Astrocyte of the cerebellum (primary cell): ENCODE measurements at places on chromosomes 11 and 22.

DNA sequence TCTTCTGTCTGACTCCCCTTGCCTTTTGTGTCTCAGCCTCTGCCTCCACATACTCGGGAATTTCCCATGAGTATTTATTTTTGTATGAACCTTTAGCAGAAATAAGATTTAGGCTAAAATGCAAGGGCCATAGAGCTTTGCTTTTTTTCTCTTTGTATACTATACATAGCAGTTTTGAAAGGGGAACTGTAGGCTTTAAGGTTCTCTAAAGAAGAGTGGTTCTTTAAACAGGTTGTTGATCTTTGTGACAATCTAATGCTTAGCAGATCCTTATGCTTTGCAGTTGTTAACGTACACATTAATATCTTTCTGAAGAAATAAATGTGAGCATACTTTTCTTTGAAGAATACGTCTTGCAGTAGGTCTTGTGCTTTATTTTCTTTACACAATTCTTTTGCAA, 35.0 kb downstream of the TBCEL start:
- DNase-seq = no peak

GRCh38 chr11:107722662-107723061, 10.8 kb upstream of the SLN start:
- DNase-seq = no peak

DNA sequence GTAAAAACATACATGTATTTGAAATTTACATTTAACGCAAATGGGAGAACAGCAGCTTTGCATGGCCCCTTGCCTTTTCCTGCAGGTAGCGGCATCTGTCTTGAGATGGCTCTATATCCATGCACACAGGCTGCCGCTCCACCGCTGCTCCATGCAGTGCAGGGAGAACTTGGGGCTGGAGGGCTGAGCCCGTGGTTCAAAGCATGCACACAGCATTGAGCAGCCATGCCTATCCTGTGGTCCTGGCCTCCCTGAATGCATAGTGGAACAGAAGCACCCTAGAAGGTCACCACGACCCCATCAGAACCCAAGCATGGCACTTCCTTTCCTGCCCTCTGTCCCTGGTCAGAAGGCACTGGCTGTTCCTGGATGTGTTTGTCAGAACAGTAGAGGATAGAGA, 35.0 kb upstream of the TP53I11 start:
- no peak for DNase-seq

- peak; percentile 78 for DNase-seq
These were observed at the start of gene PAK1 for GRCh38 chr11:77473801-77474683. Gene PAK1 (minus strand): TSS chr11:77474094. CDS start chr11:77392520, 81,574 bp downstream.

DNA sequence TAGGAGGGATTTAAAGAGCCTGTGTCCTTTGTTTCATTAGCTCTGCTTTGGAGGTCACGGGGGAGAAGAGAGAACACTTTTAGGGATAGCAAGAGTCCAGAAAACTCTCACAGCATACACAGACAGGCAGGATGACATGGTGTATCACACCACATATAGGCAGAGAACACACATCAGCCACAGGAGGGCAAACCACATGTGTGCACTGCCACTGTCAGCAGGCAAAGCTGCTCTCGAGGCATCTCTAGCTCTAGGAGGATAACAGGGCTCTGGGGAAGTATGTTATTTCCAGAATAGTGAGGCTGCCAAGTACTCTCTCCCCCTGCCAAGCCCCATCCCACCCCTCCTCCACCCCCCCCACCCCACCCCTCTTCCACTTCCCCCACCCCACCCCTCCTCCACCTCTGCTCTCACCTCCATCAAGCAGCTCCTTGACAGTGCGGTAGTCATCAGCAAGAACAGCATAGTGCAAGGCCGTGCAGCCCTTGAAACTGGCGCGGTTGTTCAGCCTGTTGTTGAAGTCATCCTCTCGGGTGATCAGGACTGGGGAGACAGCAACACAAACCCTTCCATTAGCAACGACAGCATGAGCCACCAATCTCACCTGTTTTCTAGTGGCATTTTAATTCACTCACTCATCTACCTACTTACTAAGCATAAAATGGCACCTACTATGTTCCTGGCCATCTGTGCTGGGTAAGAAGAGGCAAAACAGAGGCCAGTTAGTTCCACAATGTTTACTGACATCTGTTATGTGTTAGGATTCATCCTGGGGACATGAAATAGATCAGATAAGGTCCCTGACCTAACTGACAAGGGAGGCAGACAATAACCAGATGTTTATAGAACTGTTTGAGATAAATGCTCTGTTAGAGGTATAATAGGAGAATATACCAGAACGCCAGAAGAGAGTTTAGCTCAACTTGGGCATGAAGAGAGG, 75.6 kb downstream of the CLPB start:
- no peak for DNase-seq

GRCh38 chr11:37788141-37788877, 1190.3 kb upstream of the RAG2 start:
- DNase-seq = peak; percentile 32

GRCh38 chr11:102276362-102276761, 40.9 kb upstream of the BIRC3 start:
- DNase-seq = peak; percentile 46

GRCh38 chr11:69402251-69402887, 79.1 kb upstream of the LINC01488 start:
- no peak for DNase-seq

GRCh38 chr11:57513911-57514537, 1.5 kb downstream of the SLC43A1 start:
- DNase-seq = no peak

GRCh38 chr11:75924966-75925784, 110.2 kb downstream of the UVRAG start:
- DNase-seq = no peak

DNA sequence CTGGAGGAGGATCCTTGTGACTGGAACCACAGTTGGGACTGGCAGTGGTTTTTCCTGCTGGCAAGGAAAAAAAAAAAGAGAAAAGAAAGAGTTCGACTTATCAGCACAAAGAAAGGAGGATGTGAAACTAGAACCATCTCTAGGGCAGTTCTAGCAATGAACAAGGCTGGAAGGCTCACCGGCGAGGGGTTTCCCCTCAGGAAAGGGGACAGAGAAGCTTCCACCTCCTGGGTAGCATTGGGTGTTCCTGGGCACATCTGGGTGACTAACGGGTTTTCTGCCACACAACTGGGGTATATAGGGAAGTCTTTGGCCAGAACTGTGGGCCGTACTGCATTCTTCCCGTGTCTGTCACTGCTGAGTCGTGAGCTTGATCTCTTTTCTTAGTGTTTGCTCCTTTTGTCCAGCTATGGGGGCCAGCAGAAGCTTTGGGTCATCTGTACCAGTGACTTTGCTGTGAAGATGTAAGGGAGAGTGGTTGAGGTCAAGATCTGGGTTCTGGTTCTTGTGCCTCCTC, 109.4 kb upstream of the OR4B1 start:
- DNase-seq = no peak

- no peak for DNase-seq
These were observed 16.1 kb downstream of the PTH start for GRCh38 chr11:13479688-13480087.

DNA sequence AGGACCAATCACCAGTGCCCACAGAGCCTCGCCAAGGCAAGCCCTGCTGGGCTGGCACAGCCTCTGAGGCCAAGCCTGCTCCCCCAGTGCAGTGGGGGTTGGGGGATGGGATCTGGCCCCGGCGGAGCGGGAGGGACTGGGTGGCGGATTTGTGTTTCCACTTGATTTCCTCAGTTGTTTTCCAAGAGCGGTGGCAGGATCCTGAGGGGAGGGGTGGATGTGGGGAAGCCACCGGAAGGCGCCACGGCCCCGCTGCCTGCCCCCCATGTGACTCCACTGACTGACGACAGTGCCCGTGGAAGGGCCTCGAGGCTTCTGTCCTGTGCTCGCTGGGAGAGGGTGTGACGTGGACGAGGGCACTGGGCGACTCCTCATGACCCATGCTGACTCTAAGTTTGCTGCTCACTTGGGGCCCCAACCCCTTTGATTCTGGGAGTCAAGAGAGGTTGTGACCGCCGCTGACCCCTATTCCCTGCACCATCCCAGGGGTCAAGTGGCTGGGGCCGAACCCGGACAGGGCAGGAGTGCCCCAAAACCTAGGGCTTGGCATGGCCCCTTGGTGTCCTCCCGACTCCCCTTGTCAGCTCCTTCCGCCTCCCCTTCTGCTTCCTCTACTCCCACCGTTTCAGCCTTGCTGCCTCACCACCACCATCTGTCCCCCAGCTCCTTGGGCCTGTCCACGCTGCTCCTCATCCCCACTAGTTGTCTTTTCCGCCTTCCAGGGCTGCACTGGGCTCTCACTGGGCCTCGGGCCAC, 23.5 kb upstream of the PICK1 start:
- DNase-seq = no peak

DNA sequence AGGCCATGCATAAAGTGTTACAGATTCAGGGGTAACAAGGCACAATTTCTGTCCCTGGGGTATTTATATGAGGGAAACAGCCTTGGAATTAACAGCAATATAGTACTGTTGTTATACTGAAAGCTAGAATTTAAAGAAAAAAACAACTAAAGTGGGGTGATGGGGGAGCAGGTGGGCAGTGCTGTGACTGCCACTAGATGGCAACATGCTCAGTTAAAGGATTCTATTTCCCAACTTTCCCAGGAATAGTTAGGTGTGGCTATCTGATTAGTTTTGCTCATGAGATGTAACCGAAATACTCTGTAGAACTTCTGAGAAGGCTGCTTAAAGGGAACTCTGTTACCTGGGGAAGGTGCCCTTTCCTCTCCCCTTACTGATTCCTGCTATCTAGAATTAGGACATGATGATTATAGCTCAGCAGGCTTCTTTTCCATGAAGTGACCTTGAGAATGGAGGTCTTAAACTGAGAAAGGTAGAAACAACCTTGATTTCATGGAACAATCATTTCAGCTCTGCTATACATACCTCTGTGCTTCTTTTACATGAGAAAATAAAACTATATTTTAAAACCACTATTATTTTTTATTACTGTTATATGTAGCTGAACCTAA, 102.6 kb downstream of the RELT start:
- no peak for DNase-seq

GRCh38 chr11:76589964-76590950, 80.3 kb downstream of the LRRC32 start:
- no peak for DNase-seq

DNA sequence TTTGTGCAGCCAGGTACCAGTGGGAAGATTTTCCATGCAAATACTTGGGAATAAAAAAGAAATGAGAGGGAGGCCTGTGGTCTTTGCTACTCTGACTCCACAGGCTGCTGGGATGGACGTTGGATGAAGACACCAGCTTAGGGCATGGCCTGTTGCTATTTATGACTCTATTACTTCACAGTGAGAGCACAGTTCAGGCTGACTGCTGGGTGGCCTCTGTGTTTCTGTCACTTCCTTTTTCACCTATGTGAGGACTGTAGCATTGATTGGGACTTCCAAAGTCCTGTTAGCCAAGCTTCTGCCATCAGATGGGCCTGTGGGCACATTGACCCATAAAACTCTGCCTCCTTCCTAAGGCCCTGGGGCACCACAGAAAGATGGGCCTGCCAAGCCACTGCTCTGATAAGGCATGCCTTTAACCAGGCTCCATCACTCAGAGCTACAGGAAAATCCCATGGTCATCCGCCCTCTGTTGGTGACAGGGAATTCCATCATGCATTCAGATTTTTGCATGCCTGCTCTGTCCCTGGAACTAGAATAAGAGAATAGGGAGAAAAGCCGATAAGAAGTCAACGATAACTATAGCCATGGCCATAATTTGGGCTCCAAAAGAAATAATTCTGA, 64.6 kb downstream of the KCNJ1 start:
- DNase-seq = no peak

GRCh38 chr22:35914665-35915476, 113.8 kb downstream of the RBFOX2 start:
- peak; percentile 77 for DNase-seq

- no peak for DNase-seq
These were observed 226.0 kb upstream of the C11orf87 start for GRCh38 chr11:109196016-109196415.

DNA sequence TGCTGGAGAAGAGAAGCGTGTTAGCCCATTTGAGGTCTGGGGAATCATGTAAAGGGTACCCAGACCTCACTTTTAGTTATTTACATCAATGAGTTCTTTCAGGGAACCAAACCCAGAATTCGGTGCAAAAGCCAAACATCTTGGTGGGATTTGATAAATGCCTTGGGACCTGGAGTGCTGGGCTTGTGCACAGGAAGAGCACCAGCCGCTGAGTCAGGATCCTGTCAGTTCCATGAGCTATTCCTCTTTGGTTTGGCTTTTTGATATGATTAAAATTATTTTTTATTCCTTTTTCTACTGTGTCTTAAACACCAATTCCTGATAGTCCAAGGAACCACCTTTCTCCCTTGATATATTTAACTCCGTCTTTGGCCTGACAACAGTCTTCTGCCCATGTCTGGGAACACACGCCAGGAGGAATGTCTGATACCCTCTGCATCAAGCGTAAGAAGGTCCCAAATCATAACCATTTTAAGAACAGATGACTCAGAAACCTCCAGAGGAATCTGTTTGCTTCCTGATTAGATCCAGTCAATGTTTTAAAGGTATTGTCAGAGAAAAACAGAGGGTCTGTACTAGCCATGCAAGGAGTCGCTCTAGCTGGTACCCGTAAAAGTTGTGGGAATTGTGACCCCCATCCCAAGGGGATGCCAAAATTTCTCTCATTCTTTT, 65.2 kb downstream of the ALX4 start:
- no peak for DNase-seq

GRCh38 chr11:93410441-93410840, 79.9 kb downstream of the DEUP1 start:
- DNase-seq = no peak

DNA sequence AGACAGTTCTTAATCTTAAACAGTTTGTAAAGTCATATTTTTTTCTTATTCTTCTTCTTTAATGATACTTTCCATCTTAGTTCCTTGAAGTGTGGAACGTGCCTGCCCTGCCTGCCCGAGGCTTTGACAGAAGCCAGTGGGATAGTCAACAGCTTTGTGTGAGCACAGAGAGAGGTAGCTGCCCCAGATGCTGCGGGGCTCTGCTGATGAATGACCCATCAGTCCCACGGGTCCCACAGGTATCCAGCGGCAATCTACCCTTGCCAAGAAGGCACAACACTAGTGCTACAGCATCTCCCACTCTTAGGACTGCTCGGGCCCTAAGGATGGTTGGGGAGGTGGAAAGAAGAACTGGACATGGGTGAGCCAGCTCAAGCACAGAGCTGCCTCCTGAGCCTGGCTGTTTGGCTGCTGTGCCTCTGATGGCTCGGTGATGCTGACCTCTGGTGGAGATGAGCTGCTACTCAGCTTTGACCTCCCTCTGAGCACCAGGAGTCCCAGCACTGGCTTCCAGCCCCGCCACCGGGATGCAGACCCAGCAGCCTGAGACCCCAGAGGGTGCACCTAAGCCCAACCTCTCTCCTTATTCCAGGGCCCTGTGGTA, 11.8 kb upstream of the APLNR start:
- no peak for DNase-seq

DNA sequence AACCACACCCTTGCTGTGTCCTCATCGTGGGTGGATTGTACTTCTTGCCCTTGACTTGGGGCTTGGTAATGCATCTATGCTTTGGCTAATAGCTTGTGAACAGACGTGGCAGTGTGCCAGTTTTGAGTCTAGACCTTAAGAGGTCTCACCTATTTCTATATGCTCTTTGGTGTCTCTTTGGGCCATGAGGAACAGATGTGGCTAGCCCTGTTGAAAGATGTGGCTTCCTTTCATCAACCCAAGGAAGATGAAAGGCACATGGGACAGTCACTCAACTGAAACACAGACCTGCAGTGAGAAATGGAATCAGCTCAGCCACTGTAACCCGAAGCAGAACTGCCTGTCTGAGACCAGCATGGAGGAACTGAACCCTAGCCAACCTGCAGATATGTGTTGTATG, 7.9 kb upstream of the NELL1 start:
- DNase-seq = no peak
